ENCODE measurements at places on chromosomes 3 and 15. TPM values are rescaled to one million over a fixed set of nuclear protein-coding genes. Genes with fewer than 3 reads are reported as not detected.

DNA sequence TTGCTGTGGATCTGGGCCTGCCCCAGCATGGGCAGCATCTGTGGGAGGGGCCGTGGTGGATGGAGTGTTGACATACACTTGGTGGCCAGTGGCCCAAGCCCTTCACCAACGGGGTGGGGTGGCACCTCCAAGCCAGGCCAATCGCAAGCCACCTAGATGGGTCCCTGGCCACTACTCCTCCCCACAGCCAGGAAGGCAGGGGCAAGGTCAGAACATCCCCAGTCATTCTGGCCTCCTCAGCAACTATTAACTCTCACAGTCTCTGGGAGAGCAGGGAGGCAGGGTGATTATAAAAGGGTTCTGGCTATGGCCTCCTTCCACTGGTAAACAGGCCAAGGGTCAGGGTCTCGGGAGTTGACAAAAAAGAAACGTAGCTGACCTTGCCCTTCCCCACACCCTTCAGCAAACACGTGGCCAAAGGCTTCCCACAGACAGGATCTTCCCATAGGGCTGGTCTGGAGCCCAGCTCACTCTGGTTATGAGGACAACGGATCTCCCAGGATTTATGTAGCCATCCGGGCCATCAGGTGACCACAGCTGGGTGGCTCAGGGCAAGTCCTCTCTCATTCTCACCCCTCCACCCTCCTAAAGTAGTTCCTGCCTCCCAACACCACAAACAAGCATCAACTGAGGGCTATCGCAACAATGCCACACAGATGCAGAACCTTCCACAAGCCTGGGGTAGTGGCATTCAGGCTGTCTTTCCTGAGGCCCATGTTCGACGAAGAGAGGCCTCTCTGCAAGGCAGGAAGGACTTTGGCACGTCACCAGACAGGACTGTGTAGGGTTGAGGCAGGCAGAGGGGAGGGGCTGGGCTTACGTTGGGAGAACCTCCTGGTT, 18.9 kb downstream of the TLE3 start:
- no peak for DNase-seq

DNA sequence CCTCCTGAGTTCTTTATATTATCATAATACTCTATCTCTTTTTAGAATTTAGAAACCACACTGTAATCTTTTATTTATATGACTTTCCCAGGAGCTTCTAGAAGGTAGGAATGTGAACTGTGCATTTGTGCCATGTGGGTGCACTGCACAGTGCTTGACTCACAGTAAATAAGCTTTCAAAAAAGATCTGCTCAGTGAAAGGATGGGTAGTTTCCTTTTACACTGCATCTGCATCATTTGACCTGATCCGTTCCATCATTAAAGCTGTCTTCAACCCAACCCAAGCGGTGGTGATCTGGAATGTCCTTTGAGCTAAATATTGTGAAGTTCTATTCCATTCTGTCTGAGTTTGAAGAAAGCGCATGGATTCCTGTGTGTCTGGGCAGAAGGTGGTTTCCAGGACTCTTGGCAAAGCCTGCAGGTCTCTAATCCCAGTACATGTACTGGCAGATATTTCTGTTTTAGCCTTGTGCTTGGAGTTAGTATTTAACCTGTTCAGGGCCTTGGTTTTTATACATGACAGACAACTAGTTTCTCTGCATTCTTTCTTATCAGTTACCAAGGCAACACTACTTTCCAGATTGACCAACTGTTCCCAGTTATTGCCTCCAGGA, 96.7 kb downstream of the DHX30 start:
- DNase-seq, result no peak

DNA sequence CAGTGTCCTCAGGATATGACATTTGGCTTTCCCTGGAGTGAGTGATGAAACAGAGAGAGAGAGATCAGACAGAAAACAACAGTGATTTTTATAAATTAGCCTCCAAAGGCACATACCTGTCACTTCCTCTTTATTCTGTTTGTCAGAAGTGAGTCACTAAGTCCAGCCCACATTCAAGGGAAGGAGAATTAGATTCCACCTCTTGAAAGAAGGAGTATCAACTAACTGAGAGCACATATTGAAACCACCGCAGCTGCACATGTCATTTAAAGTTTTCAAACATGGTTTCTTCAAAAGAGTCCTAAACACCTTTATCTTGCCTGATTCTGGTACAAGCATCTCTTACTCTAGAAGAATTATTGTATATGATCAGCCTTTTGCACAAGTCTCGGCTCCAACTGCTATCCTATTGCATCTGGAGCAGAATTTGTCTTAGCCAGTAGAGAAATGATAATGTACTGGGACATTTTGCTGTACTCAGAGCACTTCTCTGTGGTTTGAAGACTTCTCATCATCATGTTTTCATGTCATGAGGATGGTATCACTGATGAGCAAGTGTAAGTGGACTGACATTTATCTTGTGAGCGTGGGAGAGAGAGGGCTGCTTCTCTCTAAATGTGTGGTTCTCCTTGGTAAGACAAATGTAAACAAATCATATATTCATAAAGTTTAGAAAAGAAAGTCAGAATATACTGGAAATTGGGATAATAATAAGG, 338.9 kb upstream of the CFAP20DC start:
- DNase-seq, result no peak

GRCh38 chr3:90092994-90093393, 985.6 kb downstream of the EPHA3 start:
- DNase-seq, result no peak

- DNase-seq, result no peak
Observed at GRCh38 chr3:105444725-105445124, 78.0 kb downstream of the ALCAM start.

GRCh38 chr3:146325170-146325569, 74.3 kb upstream of the PLSCR4 start:
- no peak for DNase-seq

The APEH gene
- 92.1 TPM for total RNA-seq

The CCK gene
- not detected for total RNA-seq

The AMIGO3 gene
- under 0.01 TPM for total RNA-seq

The ADGRG7 gene
- total RNA-seq, result not detected

The CCDC50 gene
- 68.9 TPM for total RNA-seq

Data from lung microvascular endothelial cell (primary cell).